LNCaP clone FGC (cell line): ENCODE measurements at places on chromosomes 12 and 14.

- DNase-seq, result no peak
Measured at GRCh38 chr12:89468648-89469326, 55.8 kb downstream of the GALNT4 start.

DNA sequence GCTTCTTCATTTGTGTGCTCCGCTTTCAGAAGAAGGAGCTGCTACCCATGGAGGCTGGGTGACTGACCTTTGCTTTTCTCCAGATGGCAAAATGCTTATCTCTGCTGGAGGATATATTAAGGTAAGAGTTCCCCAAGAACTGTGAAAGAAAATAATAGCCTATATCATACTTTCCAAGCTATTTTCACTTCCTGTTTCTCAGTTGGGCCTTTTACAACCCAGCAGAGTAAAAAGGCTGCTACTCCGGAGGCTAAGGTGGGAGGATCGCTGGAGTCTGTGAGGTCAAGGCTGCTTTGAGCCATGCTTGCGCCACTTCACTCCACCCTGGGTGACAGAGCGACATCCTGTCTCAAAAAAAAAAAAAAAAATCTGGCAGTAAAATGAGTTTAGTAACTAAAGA lies 82.1 kb downstream of the APAF1 start:
- no peak for DNase-seq

- DNase-seq, result peak; percentile 76
Measured at GRCh38 chr14:73740618-73741326, 26.6 kb upstream of the PNMA1 start.

- DNase-seq, result no peak
Measured at GRCh38 chr12:121279071-121279375, 17.5 kb downstream of the CAMKK2 start.

DNA sequence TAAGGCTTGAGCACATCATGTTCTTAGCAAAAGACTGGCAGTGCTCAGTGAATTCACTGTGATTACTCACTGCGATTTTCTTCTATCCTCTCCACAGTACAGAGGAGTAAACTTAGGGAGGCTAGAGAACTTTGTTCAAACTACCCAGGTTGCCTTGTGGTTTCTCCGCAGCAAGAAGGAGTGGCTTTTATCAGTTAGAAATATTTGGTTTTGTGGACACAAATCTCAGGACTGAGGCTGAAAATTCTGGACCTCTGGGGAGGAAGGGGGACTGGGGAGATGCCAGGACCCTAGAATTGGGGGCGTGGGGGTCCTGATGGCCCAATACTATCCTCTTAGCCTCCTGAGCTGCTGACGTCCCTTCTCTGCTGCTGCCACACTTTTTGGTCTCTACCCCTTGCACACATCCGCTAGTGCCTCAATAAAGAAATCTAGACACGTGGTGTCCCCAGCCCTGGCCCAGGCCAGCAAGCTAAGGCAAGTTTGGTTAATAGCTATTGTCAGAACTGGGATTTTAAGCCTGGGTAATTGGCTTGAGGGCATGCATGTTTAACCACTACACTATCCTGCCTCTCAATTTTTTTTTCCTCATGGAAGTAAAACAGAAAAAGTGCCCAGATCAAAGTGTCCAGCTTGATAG lies 842 bp downstream of the OAS2 start:
- no peak for DNase-seq
